ENCODE measurements at places on chromosomes 2 and 18.

DNA sequence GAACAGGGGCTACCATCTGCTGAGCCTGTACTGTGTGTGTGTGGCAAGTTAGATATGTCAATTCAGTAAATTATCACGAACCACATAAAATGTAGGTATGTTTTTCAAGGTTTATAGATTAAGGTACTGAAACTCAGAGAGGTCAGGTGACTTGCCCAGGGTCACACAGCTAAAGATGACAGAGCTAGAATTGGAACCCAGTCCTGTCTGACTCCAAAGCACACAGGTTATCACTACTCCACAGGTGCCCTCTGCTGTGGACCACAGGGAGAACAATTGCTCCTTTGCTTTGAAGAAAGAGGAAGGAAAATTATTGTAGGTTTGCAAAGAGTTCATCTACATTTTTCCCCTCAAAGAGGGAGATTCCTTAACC, 229.7 kb upstream of the AGAP1 start:
- no peak for DNase-seq

DNA sequence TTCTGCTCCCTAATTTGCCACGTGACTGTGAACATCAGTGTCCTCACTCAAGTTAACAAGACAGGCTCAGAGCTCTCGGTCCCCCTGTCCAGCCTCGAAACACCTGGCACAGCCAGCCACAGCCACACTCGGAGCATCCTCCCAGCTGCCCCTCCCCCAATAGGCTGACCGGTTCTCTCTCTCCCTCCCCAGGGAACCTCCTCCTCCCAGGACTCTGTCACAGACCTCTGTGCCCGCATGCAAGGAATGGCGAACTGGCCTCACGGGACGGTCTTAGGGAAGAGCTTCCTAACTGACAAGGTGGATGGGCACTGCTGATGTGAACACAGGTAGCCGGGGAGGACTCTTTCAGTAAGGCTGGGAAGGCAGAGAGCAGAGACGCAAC, 18.8 kb downstream of the CYP26B1 start:
- DNase-seq = no peak

DNA sequence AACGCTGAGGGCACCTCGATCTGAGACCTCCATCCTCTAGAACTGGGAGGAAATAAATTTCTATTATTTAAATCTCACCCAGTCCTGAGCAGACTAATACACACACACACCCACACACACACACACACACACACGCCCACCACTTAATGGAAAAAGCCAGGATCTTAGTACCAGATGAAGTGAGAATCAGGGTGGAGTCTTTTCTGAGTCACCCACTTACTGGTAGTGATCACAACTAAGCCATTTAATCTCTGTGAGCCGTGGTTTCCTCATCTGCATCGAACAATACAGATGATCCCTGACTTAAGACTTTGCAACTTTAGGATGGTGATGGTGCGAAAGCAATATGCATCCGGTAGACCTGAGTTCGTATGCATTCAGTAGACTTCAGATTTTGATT, 18.6 kb downstream of the THNSL2 start:
- no peak for DNase-seq

DNA sequence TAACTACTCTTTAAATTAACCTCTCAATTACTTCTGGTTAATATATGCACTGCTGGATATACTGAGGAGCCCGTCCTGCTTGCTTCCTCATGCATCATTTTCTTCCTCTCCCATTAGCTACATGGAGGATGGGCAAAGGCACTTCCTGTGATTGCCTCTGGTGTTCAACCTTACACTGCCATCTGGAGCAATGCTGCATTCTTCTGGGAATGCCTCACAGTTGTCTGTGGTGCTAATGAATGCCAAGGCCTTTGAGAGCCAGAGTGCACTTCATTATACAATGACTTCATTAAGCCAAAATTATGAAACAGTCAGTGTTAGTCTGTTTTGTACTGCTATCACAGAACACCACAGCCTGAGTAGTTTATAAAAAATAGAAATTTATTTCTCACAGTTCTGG, 134.8 kb upstream of the DOCK10 start:
- no peak for DNase-seq

GRCh38 chr2:212157012-212157411, 381.6 kb downstream of the ERBB4 start:
- no peak for DNase-seq

DNA sequence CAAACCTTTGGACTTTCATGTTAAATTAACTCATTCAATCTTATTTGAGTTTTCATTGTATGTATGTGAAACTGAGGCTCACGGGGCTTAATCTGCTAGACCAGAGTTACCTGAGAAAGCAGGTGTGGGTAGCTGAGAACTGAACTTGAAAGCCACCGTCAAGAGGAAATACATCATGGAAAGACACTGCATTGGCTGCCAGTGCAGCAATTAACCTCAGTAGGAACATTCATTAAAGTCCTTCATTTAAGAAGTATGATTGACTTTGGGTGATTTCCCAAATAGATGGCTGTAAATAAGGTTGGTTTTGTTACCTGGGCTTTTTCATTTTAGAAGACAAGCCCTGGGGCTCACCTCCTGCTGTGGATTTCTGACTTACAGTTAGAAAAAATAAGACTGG, 36.5 kb upstream of the MGAT5 start:
- DNase-seq = no peak

DNA sequence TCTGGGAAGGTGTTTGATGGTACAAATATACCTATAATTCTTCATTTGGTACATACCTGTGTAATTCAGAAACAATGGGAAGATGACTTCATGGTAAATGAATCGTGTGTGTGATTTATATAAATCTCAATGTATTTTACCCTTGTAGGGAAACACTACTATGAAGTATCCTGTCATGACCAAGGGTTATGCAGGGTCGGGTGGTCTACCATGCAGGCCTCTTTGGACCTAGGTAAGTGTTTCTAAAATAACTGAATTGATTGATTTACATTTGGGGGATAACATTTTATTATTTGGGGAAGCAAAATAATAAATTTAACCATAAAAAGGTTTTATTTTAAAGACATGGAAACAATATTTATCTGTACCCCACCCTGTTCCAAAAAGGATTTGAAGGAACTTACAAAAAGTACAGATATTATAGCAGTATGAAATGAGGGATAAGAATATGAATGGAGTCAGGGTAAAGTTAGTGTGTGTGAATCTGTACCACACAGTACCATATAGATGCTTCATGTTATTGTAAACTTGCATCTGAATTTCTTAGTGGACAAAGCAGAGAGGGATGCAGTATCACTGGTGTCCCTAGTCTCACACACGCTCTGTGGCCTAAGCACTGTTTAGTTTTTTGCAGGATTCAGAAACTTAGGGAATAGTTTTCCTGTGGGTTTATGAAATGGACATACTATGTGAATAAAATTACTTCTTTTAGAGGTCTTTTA, 11.5 kb downstream of the DDX1 start:
- no peak for DNase-seq

DNA sequence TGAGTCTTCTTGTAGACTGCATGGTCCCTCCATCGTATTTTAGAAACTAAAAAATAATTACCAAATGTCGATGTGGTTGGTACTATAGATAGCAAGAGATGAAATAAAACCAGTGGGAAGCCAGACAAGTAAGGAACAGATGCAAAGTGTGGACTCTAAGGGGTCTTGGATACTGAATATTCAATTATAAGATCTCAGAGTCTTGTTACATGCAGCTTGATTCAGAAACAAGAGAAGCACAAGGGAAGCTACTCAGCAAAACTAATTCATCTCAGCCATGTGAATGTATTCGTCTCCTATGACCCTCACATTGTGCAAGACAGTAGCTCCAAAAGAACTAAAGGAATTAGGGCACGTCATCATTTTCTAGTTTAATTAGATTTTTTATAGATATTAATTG, 80.9 kb downstream of the CDH20 start:
- no peak for DNase-seq
